Stimulated activated CD8-positive, alpha-beta memory T cell treated with anti-CD3 and anti-CD28 coated beads, Interleukin-4, amount 100 ng/mL, for 1 hour (primary cell): ENCODE measurements at places on chromosomes 5 and 9.

- DNase-seq, result no peak
These were observed 92.9 kb upstream of the SLC30A5 start for GRCh38 chr5:69000949-69001348.

DNA sequence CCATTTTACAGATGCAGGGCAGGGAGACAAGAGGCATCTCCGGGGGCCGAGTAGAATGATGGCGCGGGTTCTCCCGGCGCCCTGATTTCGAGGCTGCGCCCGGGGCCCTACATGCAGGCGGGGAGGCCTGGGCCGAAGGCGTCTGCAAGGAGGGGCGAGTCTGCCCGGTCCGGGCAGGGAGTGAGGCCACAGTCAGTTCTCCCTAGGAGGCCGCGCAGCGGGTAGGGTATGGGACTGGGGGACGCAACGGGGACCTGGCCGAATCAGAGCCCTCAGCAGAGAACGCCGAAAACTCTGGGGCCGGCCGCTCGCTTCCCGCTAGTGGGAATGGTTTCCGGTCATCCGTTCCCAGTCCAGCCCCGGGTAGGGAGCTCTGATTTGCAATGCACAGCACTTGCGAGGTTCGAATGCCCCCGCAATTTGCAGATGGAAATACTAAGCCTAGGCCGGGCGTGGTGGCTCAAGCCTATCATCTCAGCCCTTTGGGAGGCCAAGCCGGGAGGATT, 6.4 kb downstream of the TLX3 start:
- no peak for DNase-seq

DNA sequence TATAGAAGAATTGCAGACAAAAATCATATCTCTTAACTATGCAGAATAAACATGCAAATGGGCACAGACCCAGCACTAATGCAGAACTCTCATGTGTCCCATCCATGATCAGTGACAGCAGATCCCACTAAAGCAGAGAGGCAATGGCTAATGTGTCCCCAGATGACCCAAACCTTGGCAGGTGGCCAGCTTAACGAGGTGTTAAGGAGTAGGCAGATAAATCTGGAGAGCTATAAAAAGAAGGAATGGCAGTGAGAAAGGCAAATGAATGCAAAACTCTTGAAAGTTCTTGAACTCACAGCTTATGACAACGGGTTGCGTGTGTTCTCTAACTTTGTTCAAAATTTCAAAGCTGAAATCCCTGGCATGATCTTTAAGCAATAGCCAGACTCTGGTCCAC, 265.4 kb downstream of the RASEF start:
- DNase-seq, result no peak

DNA sequence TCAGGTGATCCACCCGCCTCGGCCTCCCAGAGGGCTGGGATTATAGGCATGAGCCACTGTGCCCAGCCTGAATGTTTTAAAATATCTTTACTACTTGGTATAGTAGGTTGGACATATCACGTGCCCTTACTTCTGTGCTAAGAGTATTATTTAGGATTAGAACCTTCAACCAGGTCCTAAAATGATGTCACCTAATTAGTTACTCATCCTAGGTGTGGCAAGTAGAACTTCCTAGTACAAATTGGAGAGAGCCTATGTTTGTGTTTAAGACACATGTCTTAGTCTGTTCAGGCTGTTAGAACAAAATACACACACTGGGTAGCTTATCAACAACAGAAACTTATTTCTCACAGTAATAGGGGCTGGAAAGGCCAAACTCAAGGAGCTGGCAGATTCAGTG, 51.5 kb downstream of the ZFAND5 start:
- DNase-seq, result no peak

GRCh38 chr5:77008413-77008812, 21.8 kb upstream of the AGGF1 start:
- no peak for DNase-seq
